Colonic mucosa (tissue), 4 donors: ENCODE measurements at places on chromosomes 7 and 10.
A peak's percentile ranks its signal among the peaks of the same experiment; 100 is the strongest.

DNA sequence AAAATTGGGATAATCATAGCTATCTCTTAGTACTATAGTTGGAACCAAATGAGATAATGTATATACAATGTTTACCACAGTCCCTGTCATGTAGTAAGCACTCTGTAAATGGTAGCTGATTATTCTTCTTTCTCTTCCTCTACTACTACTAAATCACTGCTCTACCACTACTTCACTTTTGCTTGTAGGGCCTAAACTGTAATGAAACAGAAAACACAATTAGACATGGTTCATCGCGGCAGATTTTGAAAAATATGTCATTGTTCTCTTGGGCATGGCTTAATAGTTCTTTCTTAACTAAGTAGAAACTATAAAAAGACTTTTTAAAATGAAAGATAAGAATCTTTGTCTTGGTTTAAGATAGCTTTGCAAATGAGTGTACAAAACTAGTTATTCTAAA, 34.9 kb downstream of the R3HCC1L start:
- DNase-seq, result no peak

DNA sequence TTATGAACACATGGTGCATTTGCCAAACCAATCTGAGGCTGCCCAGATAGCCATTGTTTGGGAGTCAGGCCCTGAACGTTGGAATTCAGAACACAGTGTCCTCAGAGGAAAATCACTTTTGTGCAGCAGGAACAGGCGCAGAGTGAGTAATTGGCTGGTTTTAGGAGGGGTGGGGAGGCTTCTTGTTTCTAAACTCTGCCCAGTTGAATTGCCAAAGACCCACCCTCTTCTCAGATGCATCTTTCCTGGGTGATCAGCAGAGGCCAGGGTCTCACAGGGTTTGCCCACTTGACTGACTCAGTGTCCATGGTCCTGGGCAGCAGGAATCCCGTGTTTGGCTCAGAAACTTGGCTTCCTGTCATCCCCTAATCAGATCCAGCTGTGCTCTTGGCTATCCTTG, 24.3 kb downstream of the PRLHR start:
- DNase-seq, result no peak

GRCh38 chr7:42385912-42386311, 148.9 kb upstream of the GLI3 start:
- DNase-seq, result no peak

GRCh38 chr10:47353351-47353750, 5.2 kb downstream of the RBP3 start:
- DNase-seq, result no peak

GRCh38 chr7:50481867-50482266, 31.7 kb upstream of the FIGNL1 start:
- no peak for DNase-seq

DNA sequence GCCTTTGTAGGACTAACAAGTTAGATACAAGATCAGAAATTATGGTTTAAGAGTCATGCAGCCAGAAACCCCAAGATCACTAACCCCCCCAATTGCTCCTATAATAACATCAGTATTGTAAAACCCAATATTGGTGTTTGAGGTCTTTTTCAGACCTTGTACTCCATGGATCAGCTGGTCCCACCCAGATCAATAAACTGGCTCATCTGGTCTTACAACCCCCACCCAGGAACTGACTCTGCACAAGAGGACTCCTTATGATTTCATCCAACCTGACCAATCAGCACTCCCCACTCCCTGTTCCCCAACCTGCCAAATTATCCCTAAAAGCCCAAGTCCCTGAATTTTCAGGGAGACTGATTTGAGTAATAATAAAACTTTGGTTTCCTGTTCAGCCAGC, 6.4 kb upstream of the GSAP start:
- no peak for DNase-seq

GRCh38 chr10:101767600-101767945, 8.3 kb downstream of the FGF8 start:
- no peak for DNase-seq

DNA sequence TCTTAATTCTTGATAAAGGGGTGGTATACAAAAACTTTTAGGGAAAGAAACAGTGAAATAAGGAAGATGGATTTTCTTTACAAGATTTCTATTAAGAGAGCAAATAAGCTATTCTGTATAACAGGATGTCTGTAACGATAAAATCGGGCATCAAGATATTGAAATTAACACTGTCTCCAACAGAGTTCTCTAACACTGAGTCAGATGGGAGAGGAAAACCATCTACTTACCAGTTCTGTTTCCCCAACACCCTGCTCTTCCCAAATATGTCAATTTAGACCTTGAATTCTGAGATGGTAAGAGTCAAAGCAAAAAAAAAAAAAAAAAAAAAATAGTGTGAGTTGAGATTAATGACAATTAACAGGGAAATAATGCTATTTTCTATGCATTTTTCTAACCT, 23.0 kb downstream of the SMURF1 start:
- DNase-seq, result no peak

DNA sequence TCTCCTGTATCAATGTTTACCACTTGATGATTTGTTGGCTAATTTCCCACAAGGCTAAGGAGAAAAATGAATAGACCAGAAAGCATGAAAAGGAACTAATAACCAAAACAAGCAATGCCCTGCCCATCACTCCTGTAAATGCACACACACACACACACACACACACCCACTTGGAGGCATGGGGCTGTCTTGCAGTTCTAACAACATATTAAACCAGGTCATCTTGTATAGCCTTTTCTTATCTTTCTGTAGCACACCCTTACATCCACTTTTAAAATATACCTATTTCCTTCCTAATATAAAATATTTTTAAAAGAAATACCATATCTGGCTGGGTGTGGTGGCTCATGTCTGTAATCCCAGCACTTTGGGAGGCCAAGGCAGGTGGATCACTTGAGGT, 105.3 kb downstream of the CTTNBP2 start:
- DNase-seq, result no peak

- no peak for DNase-seq
Measured at GRCh38 chr10:113736576-113736975, 14.9 kb upstream of the PLEKHS1 start.

DNA sequence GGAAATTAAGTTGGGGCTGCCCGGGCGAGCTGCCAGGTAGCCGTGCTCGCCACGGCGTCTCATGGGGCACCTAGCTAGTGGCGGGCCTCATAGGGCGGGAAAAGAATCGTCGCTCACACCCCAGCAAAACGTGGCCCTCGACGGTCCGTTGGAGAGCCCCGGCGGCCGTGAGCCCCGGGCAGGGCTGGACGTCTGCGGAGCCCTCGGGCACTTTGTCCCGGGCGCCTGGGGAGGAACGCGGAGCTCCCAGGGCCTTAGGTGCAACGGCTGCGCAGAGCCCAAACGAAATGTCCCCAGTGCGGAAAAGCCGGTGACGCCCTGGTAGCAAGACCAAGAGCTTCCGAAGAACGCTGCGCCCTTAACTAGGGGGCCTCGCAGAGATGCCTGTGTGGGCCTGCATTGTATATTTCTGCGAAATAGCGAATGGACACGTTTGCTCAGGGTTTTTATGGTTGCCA, 866 bp upstream of the SFMBT2 start:
- peak; percentile 22 for DNase-seq

GRCh38 chr10:122854648-122855047, 9.0 kb upstream of the CUZD1 start:
- DNase-seq, result no peak

DNA sequence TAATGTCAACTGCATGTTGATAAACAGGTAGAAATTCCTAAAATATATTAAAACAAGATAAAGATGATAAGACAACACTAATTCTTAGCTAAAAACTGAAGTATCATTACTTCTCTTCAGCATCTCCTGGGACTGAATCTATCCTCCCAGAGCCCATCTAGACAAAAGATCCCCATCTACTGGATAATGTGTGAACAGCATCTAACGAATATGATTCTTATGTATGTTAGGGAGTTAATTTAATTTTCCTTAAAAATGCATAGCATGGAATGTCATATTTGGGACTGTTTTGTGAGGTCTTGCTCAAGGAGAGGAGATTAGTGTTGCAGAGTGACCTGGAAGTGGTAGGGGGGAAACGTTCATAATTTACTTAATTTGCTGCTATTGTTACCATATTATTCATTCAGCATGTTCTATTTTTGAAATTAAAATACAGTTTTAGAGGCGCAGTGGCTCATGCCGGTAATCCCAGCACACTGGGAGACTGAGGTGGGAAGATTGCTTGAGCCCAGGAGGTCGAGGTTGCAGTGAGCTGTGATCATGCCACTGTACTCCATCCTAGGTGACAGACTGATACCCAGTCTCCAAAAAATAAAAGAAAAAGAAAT, 305.1 kb upstream of the CSTF2T start:
- no peak for DNase-seq

DNA sequence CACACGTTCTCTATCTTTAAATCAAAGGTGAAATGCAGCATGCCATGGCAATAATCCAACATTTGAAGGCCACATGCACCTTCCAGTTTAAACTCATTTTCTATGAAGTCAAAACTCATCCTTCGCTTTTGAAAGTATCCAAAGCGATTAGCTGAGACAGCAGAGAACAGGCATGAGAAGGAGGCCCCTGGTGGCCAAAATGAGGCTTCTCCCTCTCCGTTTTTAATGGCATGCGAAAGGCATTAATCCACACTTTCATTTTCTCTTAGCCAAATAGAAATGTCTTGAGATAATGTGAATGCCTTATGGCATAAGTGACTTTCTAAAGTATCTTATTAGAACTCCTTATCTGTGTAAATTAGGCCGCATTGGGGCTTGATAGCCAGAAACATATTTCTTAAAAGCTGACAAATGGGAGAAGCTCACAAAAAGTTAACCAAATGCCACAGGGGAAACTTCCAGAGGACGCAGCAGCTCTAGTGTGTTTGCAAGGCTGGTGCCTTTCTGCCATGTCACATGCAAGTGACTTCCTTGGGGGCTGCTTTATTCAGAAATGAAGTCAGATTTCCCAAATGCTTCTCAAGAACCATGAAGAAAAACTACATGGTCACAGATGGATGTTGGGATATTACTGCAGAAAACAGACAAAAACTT, 1189.6 kb downstream of the SORCS1 start:
- no peak for DNase-seq

DNA sequence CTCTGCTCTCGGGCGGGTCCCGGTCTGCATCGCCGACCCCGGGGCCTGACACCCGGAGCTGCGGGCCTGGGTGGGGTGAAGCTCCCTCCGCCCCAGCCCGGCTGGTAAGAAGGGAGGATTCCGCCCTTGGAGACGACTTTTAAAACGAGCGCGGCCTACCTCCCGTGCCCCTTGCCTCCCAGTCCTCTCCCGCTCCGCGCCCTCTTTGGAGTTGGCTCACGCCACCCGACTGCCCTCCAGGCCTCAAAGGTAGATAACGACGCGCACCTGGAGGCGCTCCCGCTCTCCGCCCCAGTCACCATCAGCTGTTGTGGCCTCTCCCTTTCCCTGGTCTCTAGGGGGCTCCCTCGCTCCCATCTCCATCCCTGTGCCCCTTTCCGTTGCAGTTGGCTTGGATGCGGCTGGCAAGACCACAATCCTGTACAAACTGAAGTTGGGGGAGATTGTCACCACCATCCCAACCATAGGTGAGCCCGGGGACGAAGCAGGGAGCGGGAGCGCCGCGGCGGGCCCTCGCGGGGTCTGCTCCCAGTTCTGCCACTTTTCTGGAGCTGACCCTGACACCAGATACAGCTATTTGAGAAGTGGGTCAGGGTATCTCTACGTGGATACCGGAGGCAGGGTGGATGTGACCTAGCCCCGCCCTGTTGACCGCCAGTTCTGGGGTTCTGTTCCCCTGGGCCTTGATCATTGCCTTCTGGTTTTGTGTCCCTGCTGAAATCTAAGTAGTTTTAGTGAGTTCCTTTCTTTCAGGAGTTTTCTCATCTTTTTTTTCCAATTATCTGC, 679 bp downstream of the ARF5 start:
- DNase-seq, result peak; percentile 71

GRCh38 chr10:130018265-130018664, 54.2 kb upstream of the EBF3 start:
- DNase-seq, result no peak

DNA sequence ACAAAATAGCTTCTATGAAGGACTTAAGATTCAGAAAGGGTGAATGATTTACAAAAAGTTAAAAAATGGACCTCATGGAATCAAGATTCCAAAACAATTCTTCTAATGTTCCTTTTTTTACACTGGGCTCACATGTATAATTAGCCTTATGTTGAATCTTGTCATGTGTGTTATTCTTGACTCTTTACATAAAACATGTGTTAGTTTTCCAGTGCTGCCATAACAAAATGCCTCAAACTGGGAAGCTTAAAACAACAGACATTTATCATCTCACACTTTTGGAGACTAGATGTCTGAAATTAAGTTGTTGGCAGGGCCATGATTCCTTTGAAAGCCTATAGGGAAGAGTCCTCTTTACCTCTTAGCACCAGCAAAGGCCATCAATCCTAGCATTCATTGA, 192.5 kb upstream of the SORCS1 start:
- DNase-seq, result no peak

- no peak for DNase-seq
Measured at GRCh38 chr7:15648461-15648961, 38.0 kb downstream of the MEOX2 start.

DNA sequence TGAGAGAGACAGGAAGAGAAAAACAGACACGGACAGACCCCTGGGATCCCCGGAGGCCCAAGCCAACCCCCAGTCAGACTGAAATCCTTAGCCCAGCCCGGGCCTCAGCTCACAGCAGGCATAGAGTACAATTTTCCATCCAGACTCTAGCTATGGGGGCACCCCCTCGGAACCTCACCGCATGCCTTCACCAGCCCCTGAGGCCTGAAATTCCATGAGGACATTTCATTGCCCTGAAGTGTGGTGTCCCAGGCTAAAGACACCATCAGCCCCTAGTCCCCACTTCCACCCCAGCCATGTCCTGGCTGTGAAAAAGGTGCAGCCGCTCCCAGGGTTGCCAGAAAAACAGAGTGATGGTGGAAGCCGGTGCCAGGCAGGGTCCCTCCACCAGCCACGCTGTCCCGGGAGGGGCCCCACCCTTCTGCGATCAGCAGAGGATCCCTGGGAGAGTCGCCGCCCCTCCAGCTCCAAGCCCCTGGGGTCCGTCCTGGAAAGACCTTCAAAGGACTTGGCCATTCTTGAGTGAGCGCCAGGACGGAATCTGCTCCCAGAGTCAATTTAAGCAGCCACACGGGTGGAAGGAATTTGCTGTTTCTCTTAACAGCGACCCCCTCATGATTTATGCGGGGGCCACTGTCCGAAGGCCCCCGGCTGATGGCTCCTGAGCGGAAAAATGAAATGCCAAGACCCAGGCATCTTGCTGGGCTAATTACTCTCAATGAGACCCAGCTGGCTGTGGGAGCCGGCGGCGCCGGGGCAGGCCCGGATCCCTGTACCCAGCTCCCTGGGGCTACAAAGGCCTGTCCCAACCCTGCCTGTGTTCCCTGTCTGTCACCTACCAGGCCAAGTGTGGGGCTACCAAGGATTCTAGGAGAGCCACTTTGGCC, 23.2 kb downstream of the MYL10 start:
- no peak for DNase-seq
